ENCODE measurements at places on chromosomes 2 and 18.
A peak's percentile ranks its signal among the peaks of the same experiment; 100 is the strongest.

DNA sequence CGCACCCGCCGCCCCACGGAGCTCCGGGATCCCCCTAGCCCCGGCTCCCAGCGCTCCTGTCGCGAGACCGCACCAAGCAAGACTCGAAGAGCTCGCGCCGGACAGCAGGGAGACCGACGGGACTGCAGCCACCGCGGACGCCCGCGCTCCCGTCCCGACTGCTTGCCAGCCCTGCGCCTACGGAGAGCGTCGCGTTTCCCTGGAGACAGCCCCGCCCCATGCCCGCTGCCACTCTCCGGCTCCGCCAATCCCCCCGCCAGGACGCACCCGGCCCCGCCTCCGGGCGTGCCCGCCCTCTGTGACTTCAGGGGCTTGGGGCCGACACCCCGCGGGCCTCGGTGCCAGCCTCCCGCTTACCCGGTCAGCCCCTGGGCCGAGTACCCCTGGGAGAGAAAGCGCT is at the start of gene ANKMY1:
Gene ANKMY1 (minus strand): TSS at position 181 of the 400 bp plus-strand sequence. CDS start 653 bp downstream, outside the sequence.
- DNase-seq: no peak

DNA sequence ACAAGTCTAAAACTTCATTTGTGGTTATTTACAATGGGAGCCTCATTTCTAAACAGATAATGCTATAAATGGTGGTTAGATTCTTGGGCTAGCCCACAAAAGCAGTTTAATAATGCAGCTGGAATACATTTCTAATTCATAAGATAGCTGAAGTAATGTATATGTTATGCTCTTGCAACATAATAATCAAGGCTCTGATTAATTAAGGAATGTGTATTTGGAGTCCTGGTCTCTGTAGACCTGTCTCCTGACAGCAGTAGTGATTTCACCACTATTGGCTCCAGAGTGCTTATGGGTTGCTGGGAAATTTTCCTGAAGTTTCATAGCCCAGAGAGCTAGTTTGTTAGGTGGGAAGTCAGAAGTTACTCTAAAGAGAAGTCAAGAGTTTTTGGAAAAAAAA is 21.3 kb upstream of the CDC42EP3 start:
- DNase-seq: no peak

DNA sequence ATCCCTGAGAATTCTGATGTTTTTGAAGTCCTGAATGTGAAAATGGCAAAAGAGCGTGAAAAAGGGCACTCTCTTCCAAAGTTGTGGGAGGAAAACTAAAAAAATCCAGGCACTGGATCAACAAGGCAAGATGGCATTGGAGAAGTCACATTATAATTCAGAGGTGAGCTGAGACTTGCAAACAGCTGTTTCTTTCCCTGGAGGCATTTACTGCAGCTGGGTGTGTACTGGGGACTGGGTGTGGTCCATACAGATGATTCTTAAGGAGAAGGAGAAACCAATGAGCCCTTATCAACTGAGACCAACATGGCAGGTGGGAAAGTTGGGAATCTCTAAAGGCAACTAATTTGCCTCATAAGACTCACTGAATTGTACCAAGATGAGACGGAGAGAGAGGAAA is 313.9 kb downstream of the TRIB2 start:
- no peak for DNase-seq

GRCh38 chr2:172978063-172978383 is 97.6 kb upstream of the MAP3K20 start:
- no peak for DNase-seq

GRCh38 chr2:171807119-171807518 is 86.9 kb downstream of the SLC25A12 start:
- no peak for DNase-seq

DNA sequence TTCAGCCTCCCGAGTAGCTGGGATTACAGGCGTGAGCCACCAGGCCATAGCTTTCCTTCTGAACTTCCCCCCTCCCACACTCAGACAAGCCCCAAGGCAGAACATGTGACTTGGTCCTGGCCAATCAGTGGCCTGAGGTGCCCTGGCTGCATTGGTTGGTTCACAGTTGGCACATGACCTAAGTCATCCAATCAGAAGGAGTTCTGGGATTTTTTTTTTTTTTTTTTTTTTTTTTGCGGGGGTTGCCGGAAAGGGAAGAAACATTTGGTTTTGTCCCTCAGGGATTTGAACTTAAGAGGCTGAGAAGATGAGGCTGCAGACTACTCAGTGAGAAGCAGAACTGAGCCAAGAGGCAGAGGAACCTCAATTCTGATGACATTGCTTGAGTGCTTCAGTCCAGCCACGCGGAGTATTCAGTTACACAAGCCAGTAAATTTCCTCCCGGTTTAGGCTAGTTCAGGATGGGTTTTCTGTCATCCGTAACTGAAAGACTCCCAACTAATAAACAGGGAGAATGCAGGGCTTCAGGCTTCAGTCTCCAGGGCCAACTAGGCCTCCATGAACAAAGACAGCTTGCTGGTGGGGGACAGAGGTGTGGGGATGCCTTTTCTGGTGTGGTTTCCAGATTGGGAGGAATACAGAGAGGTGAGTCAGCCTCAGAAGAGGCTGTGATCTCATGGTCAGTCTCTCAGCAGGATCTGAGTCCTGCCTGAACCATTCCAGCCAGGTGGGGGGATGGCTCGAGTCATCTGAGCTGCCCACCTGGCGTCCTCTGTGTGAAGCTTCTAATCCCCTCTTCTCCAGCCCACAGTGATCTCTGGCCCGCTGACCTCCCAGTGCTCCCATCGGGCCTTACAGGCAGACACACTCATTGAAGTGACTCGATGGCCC is 9.2 kb downstream of the PTMA start:
- DNase-seq: no peak

GRCh38 chr18:55665506-55665905 is 77.5 kb upstream of the TCF4 start:
- no peak for DNase-seq

- no peak for DNase-seq
Measured at GRCh38 chr2:137255990-137256389, 490.6 kb downstream of the THSD7B start.

GRCh38 chr2:30915486-30915885 is 108.2 kb upstream of the CAPN13 start:
- no peak for DNase-seq

DNA sequence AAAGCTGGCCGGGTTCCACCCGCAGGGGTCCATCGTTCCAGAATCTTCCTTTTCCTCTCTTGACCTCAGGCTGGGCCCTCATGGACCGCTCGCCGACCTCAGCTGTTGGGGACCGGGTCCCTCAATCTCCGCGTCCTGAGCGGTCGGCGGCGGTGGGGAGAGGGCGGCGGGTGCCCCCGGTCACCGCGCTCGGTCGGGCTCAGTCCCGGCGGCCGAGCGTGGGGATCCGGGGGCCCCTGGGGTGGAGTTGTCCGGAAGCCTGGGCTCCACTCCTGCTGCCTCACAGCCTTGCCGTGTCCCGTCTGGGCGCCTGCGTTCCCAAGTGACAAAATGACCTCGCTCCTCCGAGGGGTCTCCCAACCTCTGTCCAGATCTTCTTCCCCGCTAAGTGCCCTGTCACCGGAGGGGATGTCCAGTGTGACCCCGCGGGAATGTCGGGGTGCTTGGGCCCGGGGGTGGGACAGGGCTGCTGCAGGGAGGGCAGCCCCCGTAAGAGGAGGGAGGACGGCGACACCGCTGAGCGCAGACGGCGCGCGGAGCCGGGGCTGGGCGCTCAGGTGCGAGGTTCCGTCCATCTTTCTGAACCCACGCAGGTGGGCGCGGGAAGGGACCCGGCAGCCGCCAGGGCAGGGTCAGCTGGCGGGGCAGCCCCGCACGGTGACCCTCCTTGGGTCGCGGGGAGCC is 16.0 kb upstream of the E2F6 start:
- DNase-seq: no peak

- DNase-seq: no peak
Measured at GRCh38 chr18:61541673-61542072, 208.4 kb downstream of the CDH20 start.

DNA sequence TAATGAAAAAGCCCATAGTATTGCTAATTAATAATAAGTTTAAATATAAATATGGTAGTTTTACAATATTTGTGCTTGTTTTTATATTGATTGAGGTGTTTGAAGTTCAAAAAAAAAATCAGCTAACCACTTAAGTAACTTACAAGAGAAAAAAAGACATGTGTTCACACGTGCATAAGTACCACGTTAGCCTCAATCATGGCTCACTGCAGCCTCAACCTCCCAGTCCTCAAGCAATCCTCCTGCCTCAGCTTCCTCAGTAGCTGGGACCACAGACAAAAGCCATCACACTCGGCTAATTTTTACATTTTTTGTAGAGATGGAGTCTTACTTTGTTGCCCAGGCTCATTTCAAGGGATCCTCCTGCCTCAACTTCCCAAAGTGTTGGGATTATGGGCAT is 19.4 kb downstream of the MGAT4A start:
- DNase-seq: no peak

- no peak for DNase-seq
Measured at GRCh38 chr2:239833269-239834109, 191.7 kb downstream of the NDUFA10 start.

GRCh38 chr2:133500917-133501316 is 67.3 kb downstream of the NCKAP5 start:
- DNase-seq: no peak

DNA sequence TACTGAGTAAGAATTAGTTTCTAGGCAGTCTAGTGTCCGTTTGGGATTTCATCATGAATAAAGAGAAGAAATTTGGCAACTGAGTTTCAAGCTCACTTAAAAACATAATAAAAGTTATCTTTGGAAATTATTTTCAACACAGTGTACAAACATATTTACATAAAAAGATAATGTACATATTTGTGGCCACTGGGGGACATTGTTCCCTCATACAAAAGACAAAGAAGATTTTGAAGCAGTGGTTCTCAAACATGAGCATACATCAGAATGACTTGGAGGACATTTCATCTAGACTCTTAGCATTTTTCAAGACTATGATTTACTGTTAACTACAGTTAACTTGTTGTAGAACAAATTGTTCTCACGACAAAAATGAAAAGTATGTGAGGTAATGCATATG is 15.7 kb upstream of the TTC21B start:
- no peak for DNase-seq

- no peak for DNase-seq
Measured at GRCh38 chr2:128986867-128987268, 668.2 kb upstream of the HS6ST1 start.

GRCh38 chr2:83990636-83991035 is 468.4 kb downstream of the SUCLG1 start:
- no peak for DNase-seq

GRCh38 chr2:221309892-221310583 is 262.1 kb downstream of the EPHA4 start:
- no peak for DNase-seq

DNA sequence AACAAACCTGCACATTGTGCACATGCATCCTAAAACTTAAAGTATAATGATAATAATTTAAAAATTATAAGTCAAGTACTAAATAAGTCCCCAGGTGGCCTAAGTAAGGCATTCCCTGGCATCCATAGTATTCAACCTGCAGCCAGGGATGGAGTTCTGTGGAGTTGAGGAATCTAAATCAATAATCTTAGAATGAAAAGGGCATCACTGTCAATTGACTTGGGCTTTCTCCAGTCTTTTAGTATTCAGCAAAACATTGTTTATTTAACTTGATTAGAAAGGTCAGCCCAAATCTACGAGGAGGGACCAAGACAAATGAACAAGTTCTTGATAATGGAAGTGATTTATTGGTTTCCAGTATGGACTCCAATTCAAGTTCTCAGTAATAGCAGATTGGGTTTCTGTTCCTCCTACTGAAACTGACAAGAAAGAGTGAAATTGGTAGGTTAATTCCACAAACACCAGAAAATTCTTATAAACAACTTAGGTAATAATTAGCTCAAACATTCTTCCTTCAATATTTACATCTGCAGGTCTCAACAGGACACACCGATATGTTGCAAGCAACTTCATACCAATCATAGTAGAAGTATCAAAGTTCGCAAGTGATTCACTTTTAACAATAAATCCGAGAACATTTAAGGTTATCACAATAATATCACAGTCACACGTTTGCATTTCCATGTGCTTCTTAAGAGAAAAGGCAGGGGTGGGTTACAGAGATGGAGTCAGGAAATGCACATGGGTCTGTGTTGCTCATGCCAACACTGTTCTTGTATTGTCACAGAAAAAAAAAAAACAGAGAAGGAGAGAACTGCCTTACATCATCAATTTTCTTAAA is 51.7 kb upstream of the EHBP1 start:
- no peak for DNase-seq

- DNase-seq: peak; percentile 64
Measured at GRCh38 chr18:3450012-3450798, at the start of gene TGIF1. Gene TGIF1 (plus strand): TSS chr18:3450172. CDS start chr18:3450490, 318 bp downstream.

DNA sequence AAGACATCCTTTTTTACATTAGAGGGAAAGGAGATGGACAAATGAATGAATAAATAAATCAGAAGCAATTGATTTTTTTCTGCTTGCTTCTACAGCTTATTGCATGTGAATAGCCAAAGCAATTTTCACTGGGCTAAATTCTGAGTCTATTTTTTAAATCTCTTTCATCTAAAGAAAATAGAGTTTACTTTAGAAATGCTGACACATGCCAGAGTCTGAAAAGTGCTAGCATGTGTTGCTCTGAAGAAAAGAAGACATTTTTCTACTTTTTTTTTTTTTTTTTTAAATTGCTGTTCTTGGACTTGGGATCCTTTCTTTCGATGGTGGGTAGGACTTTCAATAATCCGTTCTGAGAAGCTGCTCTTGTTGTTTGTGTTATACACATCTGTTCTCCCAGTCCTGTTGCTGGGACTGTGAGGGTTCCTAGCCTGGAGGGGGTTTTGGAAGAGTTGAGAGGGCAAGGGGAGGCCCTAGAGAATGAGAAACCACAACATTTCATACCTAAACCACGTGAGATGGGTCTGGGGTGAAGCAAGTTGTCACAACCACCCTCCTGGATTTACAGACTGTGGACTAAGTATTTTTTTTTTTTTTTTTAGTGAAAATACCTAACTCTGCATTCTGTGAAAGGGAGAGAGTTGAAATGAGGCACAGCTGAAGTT is 193.5 kb downstream of the PRKCE start:
- DNase-seq: no peak

GRCh38 chr2:48259811-48260210 is 270.1 kb upstream of the STON1 start:
- no peak for DNase-seq

DNA sequence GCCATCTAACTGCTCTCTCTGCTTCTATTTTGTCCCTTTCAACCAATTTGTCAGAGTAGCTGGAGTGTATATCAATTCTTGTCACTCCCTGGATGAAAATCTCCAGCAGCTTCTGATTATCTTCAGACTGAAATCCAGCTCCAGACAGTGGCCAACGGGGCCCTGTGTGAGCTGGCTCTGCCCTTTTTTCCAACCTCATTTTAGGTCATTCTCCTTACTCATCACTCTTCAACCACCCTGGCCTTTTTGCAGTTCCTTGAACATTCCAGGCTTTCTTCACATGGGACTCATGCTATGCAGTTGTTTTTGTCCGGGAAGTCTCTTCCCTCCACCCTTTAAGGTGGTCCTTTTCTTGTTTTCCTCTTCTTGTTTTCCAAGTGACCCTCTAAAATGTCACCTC is 15.4 kb upstream of the FAP start:
- no peak for DNase-seq

DNA sequence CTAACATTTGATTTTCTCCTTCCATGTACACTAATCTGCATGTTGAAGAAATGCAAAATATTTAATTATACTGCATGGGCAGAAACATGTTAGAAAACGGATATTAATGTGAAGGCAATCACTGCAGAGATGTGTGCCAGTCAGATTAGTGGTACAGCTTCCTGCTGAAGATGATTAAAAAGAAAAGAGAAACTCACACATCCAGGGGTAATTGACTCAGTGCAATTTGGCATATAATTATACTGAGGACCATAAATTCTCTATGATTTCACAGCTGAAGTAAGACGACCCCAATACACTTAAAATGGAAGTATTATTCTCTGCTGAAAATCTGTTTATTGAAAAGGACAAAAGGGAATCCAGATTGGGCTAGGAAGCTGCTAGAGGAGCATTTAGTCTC is 243.4 kb downstream of the TGIF1 start:
- no peak for DNase-seq

- no peak for DNase-seq
Measured at GRCh38 chr2:27079233-27080139, 1.1 kb downstream of the EMILIN1 start.
